Activated CD4-positive, alpha-beta T cell treated with anti-CD3 and anti-CD28 coated beads, Interleukin-2, amount 10 ng/mL, durations not matched to agents 7 days and 5 days (primary cell): ENCODE measurements at places on chromosomes 1 and 21.

GRCh38 chr1:230857077-230857476, 11.2 kb downstream of the C1orf198 start:
- no peak for DNase-seq

- DNase-seq: no peak
These were observed 146.4 kb downstream of the PRDM16 start for GRCh38 chr1:3215198-3216014.

GRCh38 chr1:4734791-4735190, 80.4 kb downstream of the AJAP1 start:
- DNase-seq: no peak

GRCh38 chr1:147630022-147630421, 40.3 kb downstream of the ACP6 start:
- DNase-seq: no peak

GRCh38 chr1:115677565-115677964, 35.8 kb downstream of the VANGL1 start:
- DNase-seq: no peak

DNA sequence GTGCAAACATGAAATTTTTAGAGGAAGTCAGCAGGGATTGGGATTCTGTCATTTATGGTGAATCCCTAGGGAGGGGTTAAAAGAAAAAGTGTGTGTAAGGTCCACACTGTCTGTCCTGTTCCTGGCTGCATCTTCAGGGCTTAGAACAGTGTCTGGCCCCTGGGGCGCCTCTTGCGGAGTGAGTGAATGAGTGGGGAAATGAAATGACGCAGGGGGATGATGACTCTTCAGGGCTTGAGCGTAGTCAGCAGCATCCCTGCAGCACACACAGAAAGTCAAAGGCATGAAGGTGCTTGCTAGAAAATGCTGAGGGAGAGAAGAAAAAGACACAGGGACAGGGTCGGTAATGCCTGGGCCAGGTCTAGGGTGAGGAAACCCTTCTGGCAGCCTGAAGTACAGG, 57.8 kb downstream of the PGBD5 start:
- DNase-seq: no peak

- DNase-seq: peak; percentile 21
These were observed 98.5 kb downstream of the DISC1 start for GRCh38 chr1:231724876-231725647.

DNA sequence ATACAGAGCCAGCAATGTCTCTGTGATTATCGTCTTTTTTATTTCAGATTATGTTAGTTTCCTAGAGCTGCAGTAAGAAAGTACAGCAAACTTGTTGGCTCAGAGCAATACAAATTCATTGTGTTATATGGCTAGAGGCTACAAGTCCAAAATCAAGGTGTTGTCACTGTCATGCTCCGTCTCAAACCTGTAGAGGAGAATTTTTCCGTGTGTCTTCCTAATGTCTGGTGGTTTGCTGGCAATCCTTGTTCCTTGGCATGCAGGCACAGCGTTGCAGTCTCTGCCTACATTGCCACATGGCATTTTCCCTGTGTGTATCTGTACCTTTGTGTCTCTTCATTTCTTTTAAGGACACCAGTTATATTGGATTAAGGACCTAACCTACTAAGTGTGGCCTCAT, 244.4 kb downstream of the LRRIQ3 start:
- DNase-seq: no peak

GRCh38 chr1:230425252-230426091, 660 bp downstream of the PGBD5 start:
- no peak for DNase-seq

DNA sequence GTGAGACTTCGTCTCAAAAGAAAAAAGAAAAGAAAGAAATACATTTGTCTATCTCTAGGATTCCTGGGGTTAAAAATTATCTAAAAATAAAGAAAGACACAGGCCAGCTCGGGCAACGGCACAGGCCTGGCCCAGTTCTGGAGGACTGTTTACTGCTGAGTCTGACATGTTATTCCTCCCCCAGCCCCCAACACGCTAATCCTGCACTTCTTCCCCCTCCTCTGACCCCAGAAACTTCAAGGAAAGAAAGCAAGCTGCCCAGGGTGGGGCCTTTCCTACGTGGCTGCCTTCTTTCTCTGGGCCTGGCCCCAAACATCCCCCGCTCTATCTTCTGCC, 40.0 kb downstream of the ACOT7 start:
- no peak for DNase-seq

GRCh38 chr1:100767176-100767890, 47.8 kb downstream of the VCAM1 start:
- no peak for DNase-seq

DNA sequence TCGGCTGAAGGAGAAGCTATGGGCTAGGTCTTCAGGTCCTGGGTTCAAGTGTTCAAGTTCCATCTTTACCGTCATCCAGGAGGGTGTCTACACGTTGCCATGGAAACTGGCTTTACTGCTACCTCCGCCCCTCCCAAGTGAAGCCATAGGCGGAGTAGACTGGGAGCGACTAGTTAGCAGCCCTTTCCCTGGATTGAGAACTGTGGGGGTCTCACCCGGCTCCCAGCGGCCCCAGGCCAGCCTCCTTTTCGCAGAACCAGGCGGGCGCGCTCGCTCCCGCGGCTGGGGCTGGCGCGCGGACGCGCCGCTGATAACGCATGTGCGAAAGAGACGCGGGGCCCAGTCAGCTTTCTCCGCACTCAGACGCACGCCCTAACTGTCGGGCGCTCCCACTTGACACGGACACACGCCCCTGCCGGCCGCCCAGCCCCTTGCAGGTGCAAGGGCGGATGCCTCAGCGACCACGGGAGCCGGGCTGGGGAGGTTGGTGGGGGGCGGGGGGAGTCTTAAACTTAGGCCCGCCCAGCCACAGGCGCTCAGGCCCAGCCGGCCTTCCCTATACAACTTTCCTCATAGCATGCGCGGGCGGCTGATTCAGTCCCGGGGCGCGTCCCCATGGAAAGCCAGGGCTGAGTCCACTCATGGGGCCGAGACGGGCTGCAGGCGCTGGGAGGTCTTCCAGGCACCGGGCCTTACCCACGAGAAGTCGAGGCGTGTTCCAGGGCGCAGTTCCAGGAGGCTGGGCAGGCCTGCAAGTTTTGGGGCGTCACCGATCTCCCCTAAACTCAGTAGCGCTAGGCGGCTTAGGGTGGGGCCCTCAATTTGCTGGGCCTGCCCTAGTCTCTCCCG, 7.4 kb downstream of the EFNA4 start:
- peak; percentile 76 for DNase-seq

DNA sequence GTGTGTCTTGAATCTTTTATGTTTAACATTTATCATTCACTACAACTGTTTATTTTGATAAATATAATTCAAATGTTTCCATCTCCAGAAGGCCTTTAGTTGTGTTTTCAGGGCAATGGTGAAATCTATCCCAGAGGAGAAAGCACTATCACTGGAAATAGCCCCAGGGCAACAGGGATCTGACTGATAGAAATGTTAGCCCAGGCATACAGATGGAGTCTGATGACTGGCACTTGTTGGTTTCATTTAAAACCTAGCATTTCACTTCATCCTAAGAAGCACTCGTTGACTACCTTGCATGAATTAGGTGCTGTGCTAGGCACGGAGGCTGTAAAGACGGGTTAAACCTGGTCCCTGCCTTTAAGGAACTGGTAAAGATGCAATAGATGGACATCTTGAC, 103.1 kb downstream of the C1orf21 start:
- DNase-seq: no peak

DNA sequence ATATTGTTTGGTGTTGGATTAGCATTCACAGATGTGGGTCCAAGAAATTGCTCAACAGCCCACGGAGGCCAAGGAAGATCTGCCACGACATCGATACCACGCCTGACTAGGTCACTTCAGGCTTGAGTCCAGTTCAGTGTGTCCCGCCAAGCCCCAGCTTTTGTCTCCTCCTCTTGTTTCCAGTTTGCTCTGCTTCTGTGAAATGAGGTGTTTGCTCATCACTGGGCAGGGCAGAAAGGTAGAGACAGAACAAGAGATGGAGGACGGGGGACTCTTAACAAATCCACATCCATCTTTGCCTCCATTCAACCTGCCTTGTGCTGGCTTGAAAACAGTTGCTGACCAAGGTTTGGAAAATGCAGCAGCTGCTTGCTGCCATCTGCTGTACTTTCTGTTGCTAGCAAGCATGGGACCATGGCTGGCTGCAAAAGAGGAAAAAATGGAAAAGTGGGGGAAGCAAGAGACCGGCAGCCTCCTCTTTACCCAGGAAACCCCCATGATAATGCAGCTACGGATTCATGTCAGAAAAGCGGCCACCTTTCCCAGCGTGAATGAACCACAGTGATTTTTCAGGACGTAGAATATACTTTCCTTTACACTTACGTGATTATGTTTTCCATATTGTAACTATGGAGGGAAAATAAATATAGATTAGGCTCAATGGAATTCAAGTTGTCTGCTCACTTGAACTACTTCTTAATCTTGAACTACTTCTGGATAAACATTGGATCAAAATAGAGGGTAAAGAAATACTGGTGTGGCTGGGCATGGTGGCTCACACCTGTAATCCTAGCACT, 80.2 kb upstream of the GREM2 start:
- no peak for DNase-seq

- DNase-seq: no peak
These were observed 16.7 kb downstream of the FRRS1 start for GRCh38 chr1:99749504-99750347.

GRCh38 chr1:244881552-244882280, 17.4 kb upstream of the HNRNPU start:
- DNase-seq: no peak
